H1 (cell line): ENCODE measurements at places on chromosomes 1 and 21. TPM values are rescaled to one million over a fixed set of nuclear protein-coding genes. Genes with fewer than 3 reads are reported as not detected.
A peak's percentile ranks its signal among the peaks of the same experiment; 100 is the strongest.

Gene RNU1-3
- total RNA-seq, result 1,303 and 1,497 TPM in 2 replicates

Gene TTC34
- 0.36 and 0.50 TPM in 2 replicates for total RNA-seq

Gene SMCP
- not detected in 2 replicates for total RNA-seq

Gene OR2T35
- total RNA-seq, result not detected in 2 replicates

Gene SLC66A1
- total RNA-seq, result 14.0 and 16.8 TPM in 2 replicates

Gene WDTC1
- 17.5 and 18.7 TPM in 2 replicates for total RNA-seq

Gene RIMS3
- total RNA-seq, result 20.6 and 21.0 TPM in 2 replicates

Gene ZNF593OS
- not detected in 2 replicates for total RNA-seq

Gene PPFIA4
- total RNA-seq, result 7.0 and 9.9 TPM in 2 replicates

- peaks cover 4% of the 10 kb centered on the region; the same call in 1 of the 2 replicates for H3K27me3 ChIP-seq
- no peak overlapping the region for H3K27ac ChIP-seq
- no peak for DNase-seq
- no peaks in the 10 kb centered on the region for H3K36me3 ChIP-seq
- peaks cover 15% of the 10 kb centered on the region for H3K4me1 ChIP-seq
These were observed 5.5 kb downstream of the TLR5 start for GRCh38 chr1:223137455-223138085.

DNA sequence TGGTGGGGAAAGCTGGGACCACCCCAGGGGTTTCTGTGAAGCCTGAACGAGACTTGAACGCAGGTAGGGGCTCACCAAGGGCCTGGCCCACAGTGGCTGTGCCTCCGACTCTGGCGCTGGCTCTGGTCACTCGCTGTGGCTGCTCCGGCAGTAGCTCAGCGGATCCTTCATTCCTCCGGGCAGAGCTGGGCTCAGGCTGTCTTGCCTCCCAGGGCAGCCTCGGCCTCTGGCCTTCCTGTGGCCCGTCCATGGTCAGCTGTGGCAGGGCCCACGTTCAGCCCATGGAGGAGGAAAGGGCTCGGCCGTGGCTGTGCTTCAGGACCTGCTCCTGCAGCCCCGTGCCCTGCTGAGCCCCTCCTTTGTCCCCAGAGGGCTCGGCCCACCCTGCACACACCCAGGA, 162.9 kb upstream of the C1orf174 start:
- peaks cover under 1% of the 10 kb centered on the region for H3K4me1 ChIP-seq
- no peaks in the 10 kb centered on the region for H3K36me3 ChIP-seq
- H3K27me3 ChIP-seq, result no peaks in the 10 kb centered on the region
- H3K4me3 ChIP-seq, result no peak overlapping the region
- H3K27ac ChIP-seq, result no peak overlapping the region
- no peak for DNase-seq

DNA sequence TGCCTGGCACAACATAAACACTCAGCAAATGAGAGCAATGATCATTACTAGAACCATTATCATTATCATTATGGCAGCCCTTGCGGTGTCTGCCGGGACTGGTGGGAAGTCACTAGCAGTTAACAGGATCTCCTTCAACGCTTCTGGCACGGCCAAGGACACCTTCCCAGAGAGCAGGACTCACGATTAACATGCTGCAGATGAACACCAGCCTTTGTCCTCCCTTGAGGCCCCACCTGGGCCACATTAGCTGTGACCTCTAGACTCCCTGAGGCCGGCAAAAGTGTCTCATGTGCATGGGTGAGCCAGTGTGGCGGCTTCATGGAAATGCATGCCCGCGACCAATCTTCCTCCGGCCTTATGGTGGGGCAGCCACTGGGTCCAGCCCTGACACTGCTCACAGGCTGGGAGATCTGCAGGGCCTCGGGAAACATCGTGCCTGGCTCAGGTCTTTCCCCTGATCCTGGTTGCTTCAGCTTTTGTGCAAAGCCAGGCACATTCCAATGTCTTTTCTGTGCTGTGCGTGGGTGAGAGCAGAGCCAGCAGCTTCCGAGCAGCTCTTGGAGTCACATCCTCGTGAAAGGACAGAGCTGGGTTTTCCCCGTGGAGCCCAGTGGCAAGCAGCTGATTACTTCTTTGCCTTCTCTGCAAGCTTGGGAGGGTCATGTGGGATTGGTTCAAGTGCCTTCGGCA, 107.3 kb downstream of the HMGB4 start:
- H3K27ac ChIP-seq, result no peak overlapping the region
- DNase-seq, result no peak
- H3K4me3 ChIP-seq, result no peak overlapping the region
- no peaks in the 10 kb centered on the region for H3K27me3 ChIP-seq
- no peaks in the 10 kb centered on the region for H3K36me3 ChIP-seq

- no peaks in the 10 kb centered on the region for H3K36me3 ChIP-seq
- peaks cover 7% of the 10 kb centered on the region; the same call in 1 of the 2 replicates for H3K27me3 ChIP-seq
- peaks cover 7% of the 10 kb centered on the region for H3K4me1 ChIP-seq
- H3K4me3 ChIP-seq, result peak overlapping the region; percentile 69
These were observed 1.1 kb upstream of the TTC39A start for GRCh38 chr1:51331206-51332100.

DNA sequence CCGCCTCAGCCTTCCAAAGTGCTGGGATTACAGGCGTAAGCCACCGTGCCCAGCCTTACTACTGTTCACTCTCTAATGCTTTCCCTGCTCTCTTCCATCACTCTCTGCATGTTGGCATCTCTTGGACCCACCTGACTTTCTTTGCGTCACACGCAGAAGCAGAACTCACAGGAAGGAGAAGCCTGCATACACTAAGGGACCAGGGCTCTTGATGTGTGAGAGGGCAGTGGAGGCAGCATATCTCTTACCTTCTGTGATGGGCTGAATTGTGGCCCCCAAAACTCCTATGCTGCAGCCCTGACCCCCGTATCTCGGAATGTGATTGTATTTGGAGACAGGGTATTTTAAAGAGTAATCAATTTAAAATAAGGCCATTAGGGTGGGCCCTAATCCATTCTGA, 26.7 kb upstream of the SLAMF9 start:
- no peaks in the 10 kb centered on the region for H3K4me1 ChIP-seq
- no peak for DNase-seq
- no peaks in the 10 kb centered on the region for H3K27me3 ChIP-seq
- no peak overlapping the region for H3K4me3 ChIP-seq
- no peaks in the 10 kb centered on the region for H3K36me3 ChIP-seq

DNA sequence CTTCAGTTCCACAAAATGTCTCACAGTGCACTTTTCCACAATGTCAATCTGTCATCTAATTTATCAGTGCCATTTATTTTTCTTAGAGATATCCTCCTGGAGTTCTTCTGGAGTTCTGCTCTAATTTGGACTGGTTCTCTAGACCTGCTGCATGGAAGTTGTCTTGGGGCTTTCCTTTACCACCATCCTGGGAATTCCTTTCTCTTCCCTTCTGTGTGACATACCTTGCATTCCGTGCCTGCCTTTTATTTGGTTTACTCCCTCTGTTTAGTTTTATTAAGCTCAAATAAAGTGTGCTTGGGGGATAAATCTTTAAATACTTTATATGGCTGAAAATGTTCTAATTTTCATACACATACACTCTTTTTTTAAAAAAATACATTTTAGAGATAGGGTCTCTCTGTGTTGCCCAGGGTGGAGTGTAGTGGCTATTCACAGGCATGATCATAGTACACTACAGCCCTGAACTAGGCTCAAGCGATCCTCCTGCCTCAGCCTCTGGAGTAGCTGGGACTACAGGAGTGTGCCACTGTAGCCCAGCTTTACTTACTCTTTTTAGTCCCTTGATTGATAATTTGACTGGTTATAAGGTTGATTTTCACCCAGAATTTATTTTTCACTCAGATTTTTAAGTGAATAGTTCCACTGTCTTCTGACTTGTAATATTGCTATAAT, 14.4 kb downstream of the MTF2 start:
- no peak overlapping the region for H3K27ac ChIP-seq
- H3K4me3 ChIP-seq, result no peak overlapping the region
- no peaks in the 10 kb centered on the region for H3K27me3 ChIP-seq
- DNase-seq, result no peak
- peaks cover 2% of the 10 kb centered on the region for H3K4me1 ChIP-seq

GRCh38 chr1:119007339-119007669, 19.2 kb upstream of the TBX15 start:
- peaks cover 61% of the 10 kb centered on the region for H3K27me3 ChIP-seq
- no peak overlapping the region for H3K27ac ChIP-seq
- no peaks in the 10 kb centered on the region; the same call in 1 of the 2 replicates for H3K4me1 ChIP-seq
- peak; percentile 64 for DNase-seq
- H3K36me3 ChIP-seq, result no peaks in the 10 kb centered on the region

- H3K27ac ChIP-seq, result no peak overlapping the region
- no peaks in the 10 kb centered on the region for H3K4me1 ChIP-seq
- H3K4me3 ChIP-seq, result no peak overlapping the region
- H3K36me3 ChIP-seq, result peaks cover 38% of the 10 kb centered on the region
- no peaks in the 10 kb centered on the region for H3K27me3 ChIP-seq
These were observed 18.8 kb downstream of the SLC41A1 start for GRCh38 chr1:205794011-205794730.

DNA sequence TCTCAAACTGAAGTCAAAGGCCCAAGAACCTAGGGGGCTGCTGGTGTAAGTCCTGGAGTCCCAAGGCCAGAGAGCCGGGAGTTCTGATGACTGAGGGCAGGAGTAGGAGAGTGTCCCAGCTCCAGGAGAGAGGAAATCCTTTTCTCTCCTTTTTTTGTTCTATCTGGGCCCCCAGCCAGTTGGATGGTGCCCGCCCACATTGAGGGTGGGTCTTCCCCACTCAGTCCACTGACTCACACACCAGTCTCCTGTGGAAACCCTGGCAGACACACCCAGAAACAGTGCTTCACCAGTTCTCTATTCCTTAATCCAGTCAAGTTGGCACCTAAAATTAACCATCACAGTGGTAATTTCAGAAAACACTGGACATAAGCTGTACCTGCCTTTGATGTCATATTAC, 12.7 kb upstream of the WDR26 start:
- no peaks in the 10 kb centered on the region for H3K36me3 ChIP-seq
- DNase-seq, result no peak
- H3K27ac ChIP-seq, result no peak overlapping the region
- no peak overlapping the region for H3K4me3 ChIP-seq
- no peaks in the 10 kb centered on the region for H3K27me3 ChIP-seq

DNA sequence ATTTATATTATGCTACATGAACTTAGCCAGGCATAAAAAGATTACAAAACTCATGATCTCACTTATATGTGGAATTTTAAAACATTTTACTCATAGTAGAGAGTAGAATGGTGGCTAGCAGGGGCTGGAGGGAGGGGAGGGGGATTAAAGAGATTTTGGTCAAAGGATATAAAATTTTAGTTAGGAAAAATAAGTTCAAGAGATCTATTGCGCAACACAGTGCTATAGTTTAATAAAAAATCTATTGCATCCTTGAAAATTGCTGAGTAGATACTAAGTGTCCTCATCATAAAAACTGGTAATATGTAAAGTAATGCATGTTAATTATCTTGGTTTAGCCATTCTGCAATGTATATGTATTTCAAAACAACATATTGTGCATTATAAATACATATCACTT, 635.6 kb upstream of the NEGR1 start:
- no peaks in the 10 kb centered on the region for H3K36me3 ChIP-seq
- H3K4me1 ChIP-seq, result peaks cover 7% of the 10 kb centered on the region; the same call in 1 of the 2 replicates
- no peak for DNase-seq

DNA sequence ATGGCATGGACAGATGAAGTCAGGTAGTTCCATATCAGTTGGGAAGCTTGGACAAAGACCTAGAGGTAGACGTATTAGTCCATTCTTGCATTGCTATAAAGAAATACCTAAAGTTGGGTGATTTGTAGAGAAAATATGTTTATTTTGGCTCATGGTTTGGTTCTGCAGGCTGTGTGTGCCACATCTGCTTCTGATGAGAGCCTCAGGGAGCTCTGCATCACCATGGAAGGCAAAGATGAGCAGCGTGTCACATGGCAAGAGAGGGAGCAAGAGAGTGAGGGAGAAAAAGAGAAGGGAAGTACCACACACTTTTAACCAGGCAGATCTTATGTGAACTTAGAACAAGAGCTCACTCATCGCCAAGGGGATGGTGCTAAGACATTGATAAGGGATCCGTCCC, 9.0 kb downstream of the TSACC start:
- no peak for DNase-seq
- H3K36me3 ChIP-seq, result no peaks in the 10 kb centered on the region
- H3K4me1 ChIP-seq, result no peaks in the 10 kb centered on the region
- H3K27me3 ChIP-seq, result no peaks in the 10 kb centered on the region
- no peak overlapping the region for H3K4me3 ChIP-seq
- no peak overlapping the region for H3K27ac ChIP-seq

GRCh38 chr1:2135941-2136340, 58.6 kb downstream of the FAAP20 start:
- H3K27me3 ChIP-seq, result no peaks in the 10 kb centered on the region
- H3K27ac ChIP-seq, result no peak overlapping the region
- no peak for DNase-seq

GRCh38 chr1:7584643-7585042, 186.5 kb upstream of the VAMP3 start:
- no peaks in the 10 kb centered on the region for H3K27me3 ChIP-seq
- no peak overlapping the region for H3K27ac ChIP-seq
- no peak overlapping the region for H3K4me3 ChIP-seq
- no peak for DNase-seq
- H3K4me1 ChIP-seq, result no peaks in the 10 kb centered on the region
- no peaks in the 10 kb centered on the region for H3K36me3 ChIP-seq

DNA sequence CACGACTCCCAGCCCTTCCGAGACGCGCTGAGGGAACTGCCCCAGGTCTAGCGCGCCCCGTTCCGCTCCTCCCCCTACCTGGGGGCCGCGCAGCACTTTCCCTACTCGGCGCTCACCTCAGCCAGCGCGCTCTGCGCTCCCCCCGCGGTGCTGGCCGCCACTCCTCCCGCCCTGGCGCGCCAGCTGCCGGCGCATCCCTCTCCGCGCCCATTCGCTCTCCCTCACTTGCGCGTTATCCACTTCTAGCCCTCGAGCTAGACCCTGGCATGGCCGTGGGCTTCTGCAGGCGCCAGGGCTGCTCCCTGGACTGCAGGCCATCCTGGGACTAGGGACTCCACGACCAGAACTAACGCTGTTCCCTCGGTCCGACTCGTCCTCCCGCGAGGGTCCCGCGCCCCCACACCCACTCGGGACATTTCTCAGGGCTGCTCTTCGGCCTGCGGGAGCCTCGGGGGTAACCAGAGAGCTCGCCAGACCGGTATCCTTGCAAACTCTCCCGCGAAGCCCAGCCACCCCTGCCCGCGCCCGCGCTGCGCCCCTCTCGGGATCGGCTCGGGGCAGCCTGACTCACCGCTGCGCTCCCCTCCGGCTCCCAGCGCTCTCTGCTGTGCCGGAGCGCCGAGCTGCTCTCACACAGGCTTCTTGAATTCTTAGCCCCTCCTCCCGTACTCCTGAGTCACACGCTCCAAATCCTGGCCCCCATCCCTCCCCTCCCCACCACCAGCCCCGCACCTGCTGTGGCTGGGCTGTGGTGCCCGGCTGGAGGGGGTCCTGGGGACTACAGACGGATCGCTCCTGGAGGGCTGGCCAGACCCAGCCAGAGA, at the start of gene NGF:
NGF (minus strand) TSS at position 617 of the 824 bp plus-strand sequence. CDS start 51,454 bp downstream, outside the sequence.
- H3K27ac ChIP-seq, result no peak within 1 kb of the TSS
- H3K4me1 ChIP-seq, result no peaks in the 10 kb centered on the region; the same call in none of the 2 replicates
- peaks cover 30% of the 10 kb centered on the region for H3K27me3 ChIP-seq
- peak; percentile 63 for DNase-seq
- H3K4me3 ChIP-seq, result peak within 1 kb of the TSS; percentile 75

GRCh38 chr1:118485757-118486156, 300.7 kb upstream of the SPAG17 start:
- no peaks in the 10 kb centered on the region for H3K36me3 ChIP-seq
- H3K4me3 ChIP-seq, result no peak overlapping the region
- H3K27me3 ChIP-seq, result no peaks in the 10 kb centered on the region
- no peak overlapping the region for H3K27ac ChIP-seq
